ENCODE measurements at places on chromosomes 5 and 9. TPM values are rescaled to one million over a fixed set of nuclear protein-coding genes. Genes with fewer than 3 reads are reported as not detected.

DNA sequence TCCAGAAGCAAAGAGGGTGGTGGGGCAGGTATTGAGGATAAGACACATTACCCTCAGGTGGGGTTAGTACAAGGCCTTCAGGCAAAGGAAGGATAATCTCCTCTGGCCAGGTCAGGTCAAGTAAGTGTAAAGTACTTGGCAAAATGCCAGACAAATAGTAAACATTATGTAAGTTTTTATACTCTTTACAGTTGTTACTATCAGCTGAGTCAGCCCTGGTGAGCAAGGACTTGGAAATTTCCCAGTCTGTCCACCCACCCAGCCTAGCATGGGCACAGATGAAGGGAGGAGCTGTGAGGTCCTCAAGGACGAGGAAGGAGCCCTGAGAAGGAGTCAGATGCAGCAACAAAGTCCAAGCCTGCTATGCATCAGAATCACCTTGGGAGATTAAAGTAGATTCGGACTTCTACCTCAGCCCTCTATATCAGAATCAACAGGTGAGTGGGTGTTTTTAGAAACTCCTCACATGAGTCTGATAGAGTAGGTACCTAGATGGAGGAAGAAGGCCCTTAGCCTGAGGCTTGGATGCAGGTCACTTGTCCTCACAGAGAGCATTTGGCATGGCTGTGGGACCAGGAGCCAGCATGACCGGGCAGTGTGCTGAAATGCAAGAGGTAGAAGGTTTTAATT is 50.2 kb upstream of the BARX1 start:
- H3K27me3 ChIP-seq: peaks cover 17% of the 10 kb centered on the region
- no peak overlapping the region for H3K4me3 ChIP-seq
- H3K27ac ChIP-seq: no peak overlapping the region
- H3K4me1 ChIP-seq: no peaks in the 10 kb centered on the region

- H3K27me3 ChIP-seq: no peaks in the 10 kb centered on the region
- DNase-seq: no peak
- no peaks in the 10 kb centered on the region for H3K36me3 ChIP-seq
- H3K4me1 ChIP-seq: no peaks in the 10 kb centered on the region
- H3K27ac ChIP-seq: no peak overlapping the region
- no peak overlapping the region for H3K4me3 ChIP-seq
Observed at GRCh38 chr5:163552536-163552935, 47.1 kb downstream of the MAT2B start.

- H3K36me3 ChIP-seq: no peaks in the 10 kb centered on the region
- no peak overlapping the region for H3K27ac ChIP-seq
- H3K4me3 ChIP-seq: no peak overlapping the region
- H3K4me1 ChIP-seq: no peaks in the 10 kb centered on the region
- H3K27me3 ChIP-seq: no peaks in the 10 kb centered on the region
Observed at GRCh38 chr9:8961186-8961851, 1161.7 kb upstream of the DMAC1 start.

- no peak overlapping the region for H3K27ac ChIP-seq
- no peaks in the 10 kb centered on the region for H3K36me3 ChIP-seq
- no peak for DNase-seq
- no peaks in the 10 kb centered on the region for H3K4me1 ChIP-seq
- peaks cover 3% of the 10 kb centered on the region for H3K27me3 ChIP-seq
Observed at GRCh38 chr9:17116400-17116837, 18.4 kb upstream of the CNTLN start.

DNA sequence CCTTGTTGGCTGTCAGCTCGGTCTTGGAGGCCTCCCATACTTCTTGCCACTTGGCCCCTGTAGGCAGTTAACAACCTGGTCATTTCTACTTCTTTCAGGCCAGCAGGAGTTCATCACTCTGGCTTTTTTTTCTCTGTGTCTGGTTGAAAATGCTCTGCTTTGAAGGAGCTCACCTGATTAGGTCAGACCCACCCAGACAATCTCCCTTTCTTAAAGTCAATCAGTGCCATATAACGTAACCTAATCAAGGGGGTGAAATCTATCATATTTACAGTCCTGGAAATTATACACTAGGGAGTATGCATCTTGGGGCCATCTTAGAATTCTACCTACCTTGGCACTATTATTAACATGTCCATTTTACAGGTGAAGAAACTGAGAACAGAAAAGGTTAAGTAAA is 155.4 kb downstream of the SREK1 start:
- no peaks in the 10 kb centered on the region for H3K4me1 ChIP-seq
- no peak for DNase-seq
- H3K4me3 ChIP-seq: no peak overlapping the region
- no peaks in the 10 kb centered on the region for H3K36me3 ChIP-seq
- no peak overlapping the region for H3K27ac ChIP-seq
- peaks cover 8% of the 10 kb centered on the region for H3K27me3 ChIP-seq

Gene CA9
- 0.31 TPM for total RNA-seq

Gene CARTPT
- total RNA-seq: not detected

Gene PAIP1
- total RNA-seq: 135 TPM

Gene PCDHB10
- 5.5 TPM for total RNA-seq

Gene IRX2
- total RNA-seq: 6.0 TPM

Gene ANKRD20A1
- total RNA-seq: 1.6 TPM

Data from progenitor cell of endocrine pancreas (in vitro differentiated cells).